HFFc6 (cell line): ENCODE measurements at places on chromosomes 6 and 20. TPM values are rescaled to one million over a fixed set of nuclear protein-coding genes. Genes with fewer than 3 reads are reported as not detected.
A peak's percentile ranks its signal among the peaks of the same experiment; 100 is the strongest.

Gene PRR18
- not detected in 3 replicates for total RNA-seq

DNA sequence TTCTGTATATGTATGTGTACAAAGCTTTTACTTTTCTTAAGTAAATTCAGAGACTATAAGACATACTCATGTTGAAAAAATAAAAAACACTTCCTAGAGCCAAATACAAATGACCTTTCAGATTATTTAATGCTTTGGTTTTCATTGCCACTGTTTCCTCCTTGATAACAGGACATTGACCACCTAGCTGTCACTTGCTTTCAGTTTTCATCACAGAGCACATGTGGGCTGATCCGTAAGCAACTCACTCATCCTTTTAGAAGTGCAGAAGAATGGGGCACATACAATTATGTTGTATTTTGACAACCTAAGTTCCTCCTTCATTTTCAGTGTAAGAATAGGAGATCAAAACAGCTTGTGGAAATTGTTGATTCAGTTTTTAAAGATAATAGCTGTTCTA, 6.2 kb downstream of the ZBTB2 start:
- no peak overlapping the region for H3K27ac ChIP-seq
- no peak for DNase-seq
- no peaks in the 10 kb centered on the region; the same call in none of the 2 replicates for H3K27me3 ChIP-seq
- H3K4me1 ChIP-seq, result peaks cover 39% of the 10 kb centered on the region

DNA sequence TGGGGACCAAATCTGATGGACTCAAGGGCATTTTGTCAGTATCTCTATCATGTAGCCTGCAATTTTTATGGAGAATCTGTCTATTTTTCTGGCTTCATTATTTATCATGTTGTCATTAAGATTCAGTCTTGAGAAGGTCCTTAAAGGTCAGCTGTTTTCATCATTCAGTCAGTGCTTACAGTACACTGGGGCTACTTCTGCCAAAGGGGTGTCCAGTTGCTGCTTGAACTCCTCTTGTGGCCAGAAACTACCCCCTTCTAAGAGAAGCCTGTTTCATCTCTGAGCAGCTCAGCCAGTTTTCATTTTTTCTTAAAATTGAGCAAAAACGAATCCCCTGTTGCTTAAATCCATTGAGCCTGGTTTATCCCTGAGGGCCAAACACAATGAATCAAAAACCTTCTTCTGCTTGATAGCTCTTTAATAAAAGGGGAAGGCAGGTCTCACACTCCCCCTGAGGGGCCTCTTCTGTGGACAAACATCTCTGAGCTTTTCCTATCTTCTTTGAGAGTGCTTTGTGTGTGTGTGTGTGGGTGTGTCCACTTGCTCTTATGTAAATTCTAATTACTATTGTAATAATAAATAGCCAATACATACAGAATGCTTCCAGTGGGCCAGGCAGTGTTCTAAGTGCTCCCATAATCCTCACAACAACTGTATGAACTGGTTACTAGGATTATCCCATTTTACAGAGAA, 172.2 kb downstream of the PLCB1 start:
- H3K4me3 ChIP-seq, result no peak overlapping the region
- H3K27me3 ChIP-seq, result no peaks in the 10 kb centered on the region
- no peak overlapping the region for H3K27ac ChIP-seq
- DNase-seq, result no peak
- peaks cover 20% of the 10 kb centered on the region for H3K4me1 ChIP-seq

DNA sequence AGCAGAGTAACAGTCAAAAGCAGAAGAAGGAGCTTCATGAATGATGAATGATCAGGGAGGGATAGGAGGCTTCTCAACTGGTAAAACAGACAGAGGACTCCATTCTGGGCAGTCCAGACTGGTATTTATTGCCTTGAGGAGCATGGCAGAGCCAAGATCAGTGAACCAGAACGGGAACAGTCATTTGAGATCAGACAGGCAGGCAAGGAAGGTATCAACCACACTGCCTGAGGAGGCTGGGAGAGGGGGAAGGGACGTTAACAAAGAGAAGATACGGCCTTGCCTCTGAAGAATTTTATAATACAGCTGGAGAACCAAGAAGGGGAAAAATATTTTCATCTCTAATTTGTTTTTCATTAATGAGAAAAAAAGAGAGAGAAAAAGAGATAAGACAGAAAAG, at the start of gene DEFB121:
TSS of gene DEFB121 (minus strand) at position 101 of the 400 bp plus-strand sequence. CDS start at position 38, 63 bp downstream.
- DNase-seq, result no peak
- peaks cover 4% of the 10 kb centered on the region; the same call in 1 of the 2 replicates for H3K27me3 ChIP-seq
- no peaks in the 10 kb centered on the region for H3K4me1 ChIP-seq
- H3K4me3 ChIP-seq, result no peak within 1 kb of the TSS
- H3K27ac ChIP-seq, result no peak within 1 kb of the TSS
- H3K36me3 ChIP-seq, result no peaks in the 10 kb centered on the region

GRCh38 chr20:51338692-51339440, 203.7 kb downstream of the NFATC2 start:
- H3K4me1 ChIP-seq, result peaks cover 71% of the 10 kb centered on the region
- peaks cover 16% of the 10 kb centered on the region for H3K36me3 ChIP-seq
- peak; percentile 35 for DNase-seq
- H3K4me3 ChIP-seq, result peak overlapping the region; percentile 3; the same call in 1 of the 2 replicates
